SJSA1 (cell line): ENCODE measurements at places on chromosomes 12 and 14. TPM values are rescaled to one million over a fixed set of nuclear protein-coding genes. Genes with fewer than 3 reads are reported as not detected.

Gene CCDC196
- not detected in 2 replicates for total RNA-seq

Gene RAPGEF3
- total RNA-seq = 0.38 and 1.1 TPM in 2 replicates

Gene KCNC2
- total RNA-seq = not detected in 2 replicates

Gene PZP
- total RNA-seq = not detected in 2 replicates

Gene FLVCR2
- total RNA-seq = 0.09 and 0.39 TPM in 2 replicates
